Activated CD4-positive, alpha-beta T cell treated with anti-CD3 and anti-CD28 coated beads, Interleukin-2, amount 50 U/mL, for 16 hours (primary cell): ENCODE measurements at places on chromosomes 5 and 9.

DNA sequence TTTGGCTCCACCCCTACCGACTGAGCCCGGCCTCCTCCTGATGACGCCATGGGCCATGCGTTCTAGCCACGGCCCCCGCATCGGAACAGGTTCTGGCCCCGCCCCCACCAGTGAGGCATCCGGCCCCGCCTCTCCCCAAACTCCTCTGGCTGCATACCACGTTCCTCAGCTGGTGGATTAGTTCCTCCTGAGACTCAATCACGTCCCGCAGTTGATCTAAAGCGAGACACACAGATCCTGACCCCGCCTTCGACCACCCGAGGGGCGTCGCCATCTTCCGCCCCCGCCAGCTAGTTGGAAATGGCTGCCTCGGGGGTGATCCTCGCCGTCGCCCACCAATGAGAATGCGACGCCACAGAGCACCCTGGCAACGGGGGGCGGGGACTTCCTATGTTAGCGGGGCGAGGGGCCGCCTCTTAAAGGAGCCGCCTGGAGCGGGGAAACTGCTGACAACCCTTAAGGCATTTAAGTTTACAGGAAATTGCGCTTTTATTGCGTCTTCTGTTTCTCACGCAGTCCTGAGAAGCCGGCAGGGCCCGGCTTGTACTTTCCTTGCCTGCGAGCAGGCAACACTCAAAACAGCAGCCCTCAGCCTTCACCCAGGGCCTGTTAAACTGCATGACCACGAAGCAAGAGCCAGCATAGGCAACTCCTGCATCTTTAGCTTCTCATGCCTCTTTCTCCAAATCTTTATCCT, at the start of gene SPATA24:
Gene SPATA24, minus strand, starts transcription at position 303 of the 697 bp plus-strand sequence. Its CDS starts 29 bp downstream, at position 274.
- DNase-seq: peak; percentile 98

GRCh38 chr9:79264041-79264440, 307.7 kb upstream of the TLE4 start:
- DNase-seq: no peak

DNA sequence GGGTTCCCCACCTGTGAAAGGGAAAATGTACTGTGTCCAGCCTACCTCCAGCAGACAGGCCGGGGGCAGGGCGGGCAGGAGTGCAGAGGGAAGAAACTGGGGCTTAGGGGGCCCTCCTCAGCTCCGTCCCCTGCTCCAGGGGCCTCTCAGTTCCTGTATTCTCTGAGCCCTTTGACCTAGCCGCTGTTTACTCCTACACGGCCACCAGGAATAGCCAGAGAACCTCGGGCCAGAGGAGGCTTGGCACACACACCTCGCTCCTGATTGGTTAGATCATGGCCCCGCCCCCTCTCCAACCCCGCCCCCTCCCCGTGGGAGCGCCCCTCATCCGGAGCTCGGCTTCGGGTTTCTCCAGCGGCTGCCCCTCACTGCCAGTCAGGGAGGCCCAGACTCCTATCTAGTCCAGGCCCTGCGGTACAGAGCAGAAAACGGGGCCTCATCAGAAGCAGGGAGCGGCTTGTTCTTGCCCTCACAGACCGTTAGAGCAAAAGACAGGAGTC, 2.2 kb downstream of the ST6GALNAC6 start:
- DNase-seq: no peak

DNA sequence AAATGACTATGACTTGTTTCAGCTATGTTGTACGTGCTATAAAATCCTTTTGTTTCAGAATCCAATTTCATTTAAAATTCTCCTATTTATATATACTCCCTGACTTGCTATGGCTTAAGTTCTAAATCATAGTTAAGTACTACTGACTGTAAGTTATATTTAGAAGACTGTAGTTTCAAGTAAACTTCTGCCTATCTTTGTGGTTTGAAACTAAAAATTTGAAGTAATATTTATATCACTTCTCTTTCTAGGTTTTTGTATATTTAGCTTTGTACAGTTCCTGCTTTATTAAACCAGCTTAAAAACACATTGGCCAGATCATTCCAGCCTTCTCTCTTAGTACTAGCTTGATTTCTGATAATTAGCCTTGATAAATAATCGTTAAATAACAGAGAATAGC, 196.3 kb downstream of the MLLT3 start:
- DNase-seq: no peak
